ENCODE measurements at places on chromosomes 16 and 17. TPM values are rescaled to one million over a fixed set of nuclear protein-coding genes. Genes with fewer than 3 reads are reported as not detected.

SPPL2C gene
- polyA plus RNA-seq = not detected

GRCh38 chr16:28011971-28012445, 51.5 kb downstream of the GSG1L start:
- H3K4me1 ChIP-seq = no peaks in the 10 kb centered on the region
- H3K4me3 ChIP-seq = no peak overlapping the region
- no peaks in the 10 kb centered on the region for H3K27me3 ChIP-seq
- no peak overlapping the region for H3K27ac ChIP-seq

DPEP1 gene
- polyA plus RNA-seq = not detected

- H3K4me1 ChIP-seq = peaks cover 4% of the 10 kb centered on the region
- no peak overlapping the region for H3K27ac ChIP-seq
- no peak for DNase-seq
- H3K4me3 ChIP-seq = no peak overlapping the region
These were observed 80.7 kb downstream of the MPRIP start for GRCh38 chr17:17122781-17123483.

- H3K27ac ChIP-seq = no peak overlapping the region
- peaks cover 4% of the 10 kb centered on the region for H3K36me3 ChIP-seq
- H3K27me3 ChIP-seq = no peaks in the 10 kb centered on the region
- H3K4me1 ChIP-seq = peaks cover 6% of the 10 kb centered on the region
- no peak for DNase-seq
These were observed 67.2 kb downstream of the PARN start for GRCh38 chr16:14562691-14563491.

- no peaks in the 10 kb centered on the region for H3K36me3 ChIP-seq
- peak overlapping the region; percentile 91 for H3K27ac ChIP-seq
- DNase-seq = no peak
- no peak overlapping the region for H3K4me3 ChIP-seq
- H3K27me3 ChIP-seq = no peaks in the 10 kb centered on the region
- H3K4me1 ChIP-seq = peaks cover 14% of the 10 kb centered on the region
These were observed 2.1 kb upstream of the KANSL1 start for GRCh38 chr17:46195217-46195855.

SMIM5 gene
- polyA plus RNA-seq = 2.2 TPM

DNA sequence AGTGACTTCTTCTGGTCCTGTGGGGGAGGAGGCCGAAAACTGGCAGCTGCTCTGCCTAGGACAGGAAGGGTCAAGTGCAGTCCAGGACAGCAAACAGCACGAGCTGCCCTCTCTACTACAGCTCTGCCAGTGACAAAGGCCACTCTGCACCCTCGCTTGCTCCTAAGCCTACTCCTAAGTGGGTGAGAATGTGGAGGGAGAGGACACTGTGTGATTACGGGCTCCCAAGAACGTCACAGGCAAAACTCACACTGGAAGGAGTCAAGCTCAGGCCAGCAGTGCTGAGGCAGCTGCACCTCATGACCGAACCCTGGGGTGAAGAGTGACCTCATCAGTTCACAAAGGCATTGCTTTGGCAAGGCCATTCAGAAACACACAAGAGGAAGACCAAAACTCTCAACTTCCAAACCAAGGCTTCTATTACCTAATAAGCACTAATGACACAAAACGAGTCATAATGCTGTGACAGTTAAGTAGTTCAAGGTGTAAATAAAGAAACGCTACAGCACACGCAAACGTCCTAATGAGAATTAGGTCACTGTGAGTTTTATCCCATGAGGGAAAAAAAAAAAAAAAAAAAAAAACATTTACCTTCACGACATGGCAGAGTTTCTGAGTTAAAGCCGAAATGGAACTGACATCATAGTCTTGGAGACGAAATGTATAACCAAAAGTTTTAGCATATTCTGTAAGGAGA, 35.1 kb downstream of the MARF1 start:
- H3K27me3 ChIP-seq = no peaks in the 10 kb centered on the region
- peak overlapping the region; percentile 84 for H3K27ac ChIP-seq
- DNase-seq = peak; percentile 80
- peaks cover 23% of the 10 kb centered on the region for H3K4me1 ChIP-seq
- peaks cover 100% of the 10 kb centered on the region for H3K36me3 ChIP-seq
- H3K4me3 ChIP-seq = no peak overlapping the region

SMPD3 gene
- polyA plus RNA-seq = 1.1 TPM

- H3K27me3 ChIP-seq = no peaks in the 10 kb centered on the region
- no peak overlapping the region for H3K27ac ChIP-seq
- DNase-seq = no peak
- H3K4me3 ChIP-seq = no peak overlapping the region
- no peaks in the 10 kb centered on the region for H3K4me1 ChIP-seq
- H3K36me3 ChIP-seq = peaks cover 90% of the 10 kb centered on the region
These were observed 79.0 kb downstream of the ARHGAP17 start for GRCh38 chr16:24936151-24936550.

GRCh38 chr17:69809331-69809730, 265.7 kb upstream of the KCNJ16 start:
- no peaks in the 10 kb centered on the region for H3K4me1 ChIP-seq
- H3K4me3 ChIP-seq = no peak overlapping the region
- no peaks in the 10 kb centered on the region for H3K36me3 ChIP-seq
- H3K27me3 ChIP-seq = no peaks in the 10 kb centered on the region
- DNase-seq = no peak

DNA sequence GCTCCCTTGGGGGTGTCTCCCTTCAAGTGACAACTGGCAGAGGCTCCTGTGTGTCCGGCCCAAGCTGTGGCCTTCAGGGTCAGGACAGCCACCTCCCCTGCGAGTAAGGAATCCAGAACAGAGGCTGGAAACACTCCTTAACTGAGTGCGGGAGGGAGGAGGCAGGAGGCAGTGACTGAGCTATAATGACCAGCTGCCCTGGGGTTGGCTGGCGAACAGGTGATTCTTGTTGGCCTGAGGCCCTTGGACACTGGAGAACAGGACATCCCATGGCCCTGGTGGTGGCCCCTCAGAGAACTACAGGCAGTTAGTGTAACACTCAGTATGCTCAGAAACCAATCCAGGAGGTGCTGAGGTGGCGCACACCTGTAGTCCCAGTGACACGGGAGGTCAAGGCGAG, 9.4 kb upstream of the SNAI3 start:
- no peak overlapping the region for H3K4me3 ChIP-seq
- DNase-seq = no peak
- H3K36me3 ChIP-seq = peaks cover 59% of the 10 kb centered on the region
- H3K27me3 ChIP-seq = no peaks in the 10 kb centered on the region
- H3K4me1 ChIP-seq = peaks cover 50% of the 10 kb centered on the region
- peak overlapping the region; percentile 41 for H3K27ac ChIP-seq

GRAPL gene
- 0.56 TPM for polyA plus RNA-seq

PRRT2 gene
- not detected for polyA plus RNA-seq

All from CD14-positive monocyte (primary cell).